ENCODE measurements at places on chromosomes 4 and X. TPM values are rescaled to one million over a fixed set of nuclear protein-coding genes. Genes with fewer than 3 reads are reported as not detected.

DNA sequence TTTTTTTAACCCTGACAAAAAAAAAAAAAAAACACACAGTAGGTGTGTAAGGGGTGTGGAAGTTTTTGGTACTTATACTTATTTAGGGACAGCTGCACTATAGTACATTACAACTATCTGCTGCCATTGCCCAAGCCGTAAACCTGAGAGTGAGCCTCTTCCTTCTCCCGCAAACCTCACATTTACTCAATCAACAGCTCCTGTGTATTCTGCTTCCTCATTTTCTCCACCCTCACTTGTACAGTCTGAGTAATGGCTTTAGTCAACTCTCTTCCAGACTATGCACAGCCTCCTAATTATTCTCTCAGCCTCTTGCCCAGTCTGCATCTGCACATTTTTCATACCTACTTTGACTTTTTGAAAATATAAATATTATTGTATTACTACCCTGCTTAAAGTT lies 362.0 kb downstream of the ADAM29 start:
- H3K4me1 ChIP-seq = no peaks in the 10 kb centered on the region
- no peak overlapping the region for H3K4me3 ChIP-seq
- no peak for DNase-seq
- H3K27me3 ChIP-seq = no peaks in the 10 kb centered on the region

DNA sequence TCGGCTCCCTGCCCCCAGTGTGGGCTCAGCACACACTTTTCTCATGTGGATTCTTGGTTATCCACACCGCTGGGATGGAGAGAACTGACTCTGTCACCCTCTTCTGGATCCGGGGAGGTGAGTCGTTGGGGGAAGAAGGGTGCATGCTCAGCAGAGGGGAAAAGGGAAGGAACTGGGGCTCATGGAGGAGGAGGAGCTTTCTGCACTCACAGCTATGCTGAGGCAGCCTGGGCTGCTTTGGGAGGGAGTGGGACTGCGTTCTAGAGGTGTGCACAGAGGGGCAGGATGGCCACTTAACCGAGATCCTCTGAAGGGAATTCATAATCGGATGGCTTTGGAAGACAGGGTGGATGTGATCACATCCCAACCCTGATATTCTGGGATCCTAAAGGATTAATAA lies 51.6 kb downstream of the RTL5 start:
- no peak for DNase-seq
- no peaks in the 10 kb centered on the region for H3K27me3 ChIP-seq
- H3K4me3 ChIP-seq = no peak overlapping the region
- H3K4me1 ChIP-seq = peaks cover 7% of the 10 kb centered on the region
- H3K27ac ChIP-seq = no peak overlapping the region

- H3K4me1 ChIP-seq = no peaks in the 10 kb centered on the region
- H3K27ac ChIP-seq = no peak overlapping the region
- peaks cover 4% of the 10 kb centered on the region for H3K36me3 ChIP-seq
- H3K27me3 ChIP-seq = no peaks in the 10 kb centered on the region
- H3K4me3 ChIP-seq = no peak overlapping the region
These were observed 344.6 kb upstream of the CTSO start for GRCh38 chr4:156298230-156298629.

GRCh38 chrX:6770936-6771335 lies 236.0 kb upstream of the VCX3A start:
- H3K27me3 ChIP-seq = no peaks in the 10 kb centered on the region
- no peak overlapping the region for H3K4me3 ChIP-seq
- no peak overlapping the region for H3K27ac ChIP-seq
- H3K36me3 ChIP-seq = no peaks in the 10 kb centered on the region

- H3K36me3 ChIP-seq = no peaks in the 10 kb centered on the region
- no peak overlapping the region for H3K27ac ChIP-seq
- no peak overlapping the region for H3K4me3 ChIP-seq
These were observed 299.5 kb upstream of the KLF3 start for GRCh38 chr4:38364383-38364963.

GRCh38 chr4:32102896-32103295 lies 1382.7 kb downstream of the PCDH7 start:
- DNase-seq = no peak
- no peaks in the 10 kb centered on the region for H3K27me3 ChIP-seq
- no peaks in the 10 kb centered on the region for H3K4me1 ChIP-seq

DNA sequence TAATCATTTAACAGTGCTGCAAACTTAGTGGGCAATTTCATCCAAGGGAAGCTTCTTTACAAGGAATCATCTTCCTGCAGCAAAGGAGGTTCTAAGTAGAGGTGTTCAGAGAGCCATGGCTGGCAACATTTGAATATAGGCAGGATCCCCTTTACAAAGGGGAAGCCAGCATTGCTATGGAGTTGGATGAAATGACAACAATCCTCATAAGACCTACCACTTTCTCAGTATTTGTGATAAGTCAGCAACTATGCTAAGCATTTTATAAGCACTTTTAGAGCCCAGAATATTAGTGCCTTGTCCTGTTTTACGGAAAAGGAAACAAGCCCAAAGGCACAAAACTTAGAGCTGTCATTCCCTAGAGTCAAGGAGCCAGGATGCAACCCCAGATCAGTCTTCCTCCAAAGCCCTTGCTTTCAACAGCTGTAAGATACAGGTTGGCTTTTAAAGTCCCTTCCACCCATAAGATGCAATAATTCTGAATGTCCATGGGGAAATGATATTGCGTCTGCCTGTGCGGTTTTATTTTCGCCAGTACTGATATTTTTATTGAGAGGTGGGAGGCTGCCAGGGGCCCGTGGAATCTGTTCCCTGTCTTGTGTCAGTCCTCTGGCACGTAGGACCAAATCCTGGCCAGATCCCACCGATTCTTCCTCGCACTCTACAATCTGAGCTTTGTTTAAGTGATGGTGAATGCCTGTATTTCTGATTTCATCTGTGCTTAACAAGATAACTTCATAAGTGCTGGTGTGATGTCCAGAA lies 59.1 kb downstream of the SMIM20 start:
- no peaks in the 10 kb centered on the region for H3K36me3 ChIP-seq
- no peaks in the 10 kb centered on the region for H3K27me3 ChIP-seq
- no peak overlapping the region for H3K27ac ChIP-seq
- H3K4me3 ChIP-seq = no peak overlapping the region
- peaks cover 27% of the 10 kb centered on the region for H3K4me1 ChIP-seq

- H3K27ac ChIP-seq = no peak overlapping the region
- H3K36me3 ChIP-seq = no peaks in the 10 kb centered on the region
- H3K4me1 ChIP-seq = no peaks in the 10 kb centered on the region
- no peaks in the 10 kb centered on the region for H3K27me3 ChIP-seq
These were observed 115.4 kb downstream of the STPG2 start for GRCh38 chr4:98027827-98028226.

GRCh38 chrX:31092970-31093638 lies 21.3 kb upstream of the FTHL17 start:
- no peak overlapping the region for H3K4me3 ChIP-seq
- no peak for DNase-seq
- no peaks in the 10 kb centered on the region for H3K27me3 ChIP-seq

PF4V1 gene
- not detected for total RNA-seq

NUDT10 gene
- 23.9 TPM for total RNA-seq

CWH43 gene
- total RNA-seq = not detected

TBC1D9 gene
- 8.8 TPM for total RNA-seq

GPR119 gene
- total RNA-seq = not detected

FGFR3 gene
- total RNA-seq = 17.0 TPM

TRPC5OS gene
- not detected for total RNA-seq
